Bronchial epithelial cell (primary cell): ENCODE measurements at places on chromosomes 1 and 21.

DNA sequence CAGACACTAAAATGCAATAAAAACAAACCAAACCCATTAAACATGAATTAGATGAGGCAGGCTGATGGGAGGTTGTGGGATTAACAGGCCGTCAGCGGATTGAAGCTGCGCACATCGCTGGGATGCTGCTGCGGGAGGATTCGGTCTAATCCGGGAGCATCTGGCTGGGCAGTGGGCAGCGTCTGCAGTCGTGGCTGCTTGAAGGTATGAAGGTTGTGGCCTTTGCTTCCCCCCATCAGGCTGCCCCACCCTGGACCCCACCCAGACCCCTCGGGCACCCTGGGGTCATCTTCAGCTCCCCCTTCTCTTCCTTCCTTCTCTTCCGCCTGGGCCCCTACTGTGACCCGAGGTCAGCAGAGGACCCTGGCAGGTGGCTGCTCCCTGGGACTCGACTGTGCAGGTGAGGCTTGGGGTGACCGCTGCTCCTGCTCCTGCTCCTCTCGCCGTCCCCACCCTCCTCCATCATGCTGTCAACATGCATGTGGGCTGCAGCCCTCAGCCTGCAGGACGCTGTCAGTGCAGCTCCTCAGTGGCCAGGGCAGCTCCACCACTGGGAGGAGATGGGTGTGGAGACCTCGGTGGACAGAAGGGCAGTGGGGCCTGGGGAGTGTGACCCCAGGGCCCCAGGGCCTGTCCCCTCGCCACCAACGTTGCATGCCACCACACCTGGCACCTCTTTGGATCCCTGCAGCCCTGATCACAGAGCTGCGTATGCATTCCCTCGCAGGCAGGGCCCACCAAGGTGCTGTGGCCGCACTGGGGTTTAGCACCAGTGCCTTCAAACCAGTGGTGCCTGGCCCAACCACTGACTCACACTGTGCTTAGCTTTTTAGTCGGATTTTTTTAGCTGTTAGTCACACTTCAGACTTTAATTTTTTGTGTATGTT is 112.2 kb upstream of the COL6A1 start:
- no peak for DNase-seq

DNA sequence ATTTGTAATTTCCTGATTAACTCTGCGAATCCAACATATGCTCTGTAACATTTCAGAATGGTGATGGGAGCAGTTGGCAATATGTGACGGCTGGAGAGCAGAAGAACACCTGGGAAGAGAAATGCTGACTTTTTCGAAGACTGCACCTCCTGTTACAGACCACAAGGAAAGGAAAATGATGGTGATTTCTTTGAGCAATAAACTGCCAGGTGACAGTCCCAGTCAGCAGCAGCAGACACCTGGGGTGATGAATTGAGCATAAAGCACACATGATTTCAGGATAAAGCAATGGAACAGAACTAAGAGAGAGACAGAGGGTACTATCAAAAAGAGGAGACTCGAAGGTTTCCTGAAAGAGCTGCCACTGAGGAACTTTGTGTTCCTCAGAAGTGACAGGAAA is 528.6 kb downstream of the NEGR1 start:
- DNase-seq = no peak

- no peak for DNase-seq
Measured at GRCh38 chr1:5644281-5645134, 347.7 kb downstream of the NPHP4 start.

DNA sequence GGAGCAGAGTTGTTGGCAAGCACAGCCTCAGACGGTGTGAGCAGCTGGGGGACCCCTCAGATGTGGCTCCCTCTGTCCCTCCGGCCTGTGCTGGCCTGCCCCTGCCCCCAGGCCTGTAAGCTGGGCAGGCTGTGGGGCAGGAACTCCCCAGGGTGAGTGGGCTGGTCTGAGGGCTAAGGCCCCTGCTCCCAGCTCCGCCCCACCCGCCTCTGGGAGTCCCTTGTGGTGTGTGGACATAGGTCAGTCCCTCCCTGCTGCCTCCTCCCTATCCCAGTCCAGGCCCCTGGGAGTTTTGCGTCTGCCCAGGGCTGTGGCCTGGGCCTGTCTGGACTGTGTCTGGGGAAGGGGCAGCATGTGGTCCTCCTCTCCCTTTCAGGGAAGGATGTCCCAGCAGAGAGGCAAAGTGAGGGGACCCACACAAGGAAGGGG is 3.6 kb upstream of the VWA1 start:
- DNase-seq = no peak

GRCh38 chr1:50793521-50793920 is 166.5 kb downstream of the FAF1 start:
- DNase-seq = no peak

- DNase-seq = peak; percentile 15
Measured at GRCh38 chr1:110684491-110684890, 9.8 kb upstream of the KCNA3 start.

GRCh38 chr1:38677311-38677710 is 182.3 kb downstream of the RRAGC start:
- no peak for DNase-seq

DNA sequence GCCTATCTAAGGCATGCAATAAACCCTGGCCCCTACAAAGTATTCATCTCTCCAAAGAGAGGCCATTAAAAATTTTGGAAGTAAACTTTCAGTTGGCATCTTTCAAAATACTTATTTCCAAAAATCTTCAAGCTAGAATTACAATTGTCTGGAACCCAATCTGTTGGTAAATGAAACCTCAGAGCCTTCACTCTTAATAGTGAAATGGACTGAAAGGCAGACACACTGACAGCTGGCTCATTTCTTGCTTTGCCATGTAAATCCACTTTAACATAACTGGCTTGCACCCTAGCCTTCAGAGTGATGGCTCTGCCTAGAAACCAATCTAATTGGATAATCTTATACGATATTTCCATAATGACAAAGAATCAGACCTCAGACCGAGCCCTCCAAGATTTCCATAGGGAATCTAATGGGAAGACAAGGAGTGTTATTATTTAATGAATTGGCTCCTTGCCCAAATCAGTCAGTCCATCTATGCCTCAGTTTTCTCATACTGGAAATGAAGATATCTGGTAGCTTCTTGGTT is 9.2 kb upstream of the PALMD start:
- no peak for DNase-seq
